ENCODE measurements at places on chromosomes 5 and 9.

- no peak for DNase-seq
Measured at GRCh38 chr9:120926397-120926928, at the start of gene TRAF1. TSS of gene TRAF1 (minus strand) at chr9:120926796. CDS start at chr9:120926075, 721 bp downstream.

- DNase-seq = no peak
Measured at GRCh38 chr5:116885825-116886224, 311.2 kb upstream of the SEMA6A start.

DNA sequence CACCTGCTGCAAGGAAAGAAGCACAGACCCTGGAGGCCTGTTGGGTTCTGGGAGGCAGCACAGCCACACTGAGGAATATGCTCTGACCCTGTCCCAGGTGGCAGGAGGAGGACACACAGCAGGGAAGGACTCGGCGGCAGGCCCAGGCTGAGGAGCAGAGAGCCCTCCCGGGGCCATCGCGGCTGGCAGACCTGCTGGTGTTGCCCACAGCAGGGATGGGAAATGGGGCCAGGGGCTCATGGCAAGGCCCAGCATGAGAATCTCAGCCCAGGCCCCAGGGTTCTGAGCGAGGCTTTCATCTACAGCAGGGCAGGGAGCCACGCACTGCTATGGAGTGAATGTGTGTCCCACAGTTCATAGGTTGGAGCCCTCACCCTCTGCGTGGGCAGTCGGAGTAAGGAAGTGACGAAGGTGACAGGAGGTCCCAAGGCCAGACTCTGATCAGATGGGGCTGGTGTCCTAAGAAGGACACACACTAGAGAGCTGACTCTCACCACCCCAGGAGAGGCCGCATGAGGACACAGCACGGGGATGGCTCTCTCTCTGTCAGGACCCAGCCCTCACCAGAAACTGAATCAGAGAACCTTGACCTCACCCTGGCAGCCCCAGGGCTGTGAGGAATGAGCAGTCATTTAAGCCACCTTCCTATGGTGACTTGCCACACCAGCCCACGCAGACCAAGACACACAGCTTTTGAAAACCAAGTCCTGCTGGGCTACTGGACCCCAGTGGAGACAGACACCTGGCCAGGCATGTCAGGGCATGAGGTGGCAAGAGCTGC, 10.3 kb upstream of the GPSM1 start:
- DNase-seq = no peak

GRCh38 chr9:95313010-95313498, 4.5 kb downstream of the FANCC start:
- DNase-seq = peak; percentile 74

- no peak for DNase-seq
Measured at GRCh38 chr9:89353989-89354388, 35.7 kb downstream of the SECISBP2 start.

GRCh38 chr5:11385901-11386293, 518.3 kb downstream of the CTNND2 start:
- DNase-seq = no peak

DNA sequence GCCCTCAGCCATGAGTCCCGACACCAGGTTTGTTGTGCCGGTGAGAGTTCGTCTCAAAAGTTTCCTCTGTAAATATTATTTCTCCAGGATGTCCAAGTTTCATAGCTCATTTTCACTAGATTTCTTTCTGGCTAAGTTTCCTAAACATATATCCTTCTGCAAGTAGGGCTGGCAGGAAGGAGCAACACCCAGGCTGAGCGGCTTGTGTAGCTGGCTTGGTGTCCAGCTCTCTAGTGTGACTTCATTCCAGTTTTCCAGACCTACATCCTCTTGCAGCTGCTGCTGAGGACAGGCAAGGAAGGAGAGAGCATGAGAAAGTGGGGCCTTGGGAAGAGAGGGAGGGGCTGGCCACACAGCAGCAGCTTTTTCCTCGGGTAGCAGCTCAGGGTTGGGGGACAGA, 80.3 kb downstream of the FGF1 start:
- no peak for DNase-seq

- DNase-seq = no peak
Measured at GRCh38 chr9:87898151-87898550, 15.5 kb downstream of the SPATA31E1 start.

DNA sequence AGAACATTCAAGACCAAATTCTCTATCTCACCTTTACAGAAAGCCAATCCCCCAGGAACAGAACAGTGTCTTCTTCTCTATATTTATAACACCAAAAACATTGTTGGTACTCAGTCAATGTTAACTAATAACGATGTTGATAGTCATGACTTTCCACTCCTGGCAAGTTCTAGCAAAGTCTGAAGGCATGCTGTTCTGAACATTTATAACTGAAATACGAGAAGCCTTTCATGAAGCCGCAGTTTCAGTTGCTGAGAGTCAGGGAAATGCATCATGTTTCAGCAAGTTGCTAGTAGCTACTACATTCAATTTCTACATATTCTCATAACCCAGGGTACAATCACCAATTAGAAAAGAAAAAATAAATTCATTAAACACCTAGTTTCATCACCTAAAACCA, 301.4 kb downstream of the PDE4D start:
- DNase-seq = peak; percentile 17

DNA sequence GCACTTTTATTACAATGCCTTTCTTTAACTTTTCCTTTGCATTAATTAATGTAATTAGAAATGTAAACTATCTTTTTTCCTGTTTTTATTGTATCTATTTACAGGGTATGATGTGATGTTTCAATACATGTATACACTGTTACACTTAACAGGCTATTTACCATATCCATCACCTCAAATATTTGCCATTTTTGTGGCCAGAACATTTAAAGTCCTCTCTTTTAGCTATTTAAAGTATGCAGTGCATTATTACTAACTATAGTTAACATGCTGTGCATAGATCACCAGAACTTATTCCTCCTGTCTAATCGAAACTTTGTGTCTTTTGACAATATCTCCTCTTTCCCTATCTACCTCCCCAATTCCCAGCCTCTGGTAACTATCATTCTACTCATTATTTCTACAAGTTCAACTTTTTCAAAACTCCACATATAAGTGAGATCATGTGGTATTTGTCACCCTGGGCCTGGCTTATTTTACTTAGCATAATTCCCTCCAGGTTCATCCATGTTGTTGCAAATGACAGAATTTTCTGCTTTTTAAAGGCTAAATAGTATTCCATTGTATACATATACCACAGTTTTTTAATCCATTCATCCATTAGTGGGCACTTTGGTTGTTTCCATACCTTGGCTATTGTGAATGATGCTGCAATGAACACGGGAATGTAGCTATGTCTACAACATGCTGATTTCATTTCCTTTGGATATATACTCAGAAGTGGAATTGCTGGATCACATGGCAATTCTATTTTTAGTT, 32.8 kb downstream of the OR2K2 start:
- no peak for DNase-seq

DNA sequence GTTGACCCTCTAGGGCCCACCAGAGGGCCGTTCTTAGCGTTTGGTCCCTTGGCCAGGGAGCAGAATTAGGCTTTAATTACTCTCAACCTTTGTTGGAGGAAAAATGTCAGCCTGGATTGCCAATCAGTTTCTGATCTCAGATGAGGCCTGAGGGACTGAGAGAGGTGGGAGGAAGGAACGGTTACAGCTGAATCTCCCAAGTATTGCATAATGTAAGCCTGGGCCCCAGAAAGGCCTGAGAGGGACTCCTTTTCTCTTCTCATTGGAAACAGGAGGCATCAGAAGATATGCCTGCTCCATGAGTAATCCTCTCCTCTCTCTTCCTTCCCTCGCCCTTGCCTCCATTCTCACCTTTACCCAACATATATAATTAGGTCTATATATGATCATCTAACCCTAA, 105.7 kb downstream of the INSYN2B start:
- DNase-seq = no peak

DNA sequence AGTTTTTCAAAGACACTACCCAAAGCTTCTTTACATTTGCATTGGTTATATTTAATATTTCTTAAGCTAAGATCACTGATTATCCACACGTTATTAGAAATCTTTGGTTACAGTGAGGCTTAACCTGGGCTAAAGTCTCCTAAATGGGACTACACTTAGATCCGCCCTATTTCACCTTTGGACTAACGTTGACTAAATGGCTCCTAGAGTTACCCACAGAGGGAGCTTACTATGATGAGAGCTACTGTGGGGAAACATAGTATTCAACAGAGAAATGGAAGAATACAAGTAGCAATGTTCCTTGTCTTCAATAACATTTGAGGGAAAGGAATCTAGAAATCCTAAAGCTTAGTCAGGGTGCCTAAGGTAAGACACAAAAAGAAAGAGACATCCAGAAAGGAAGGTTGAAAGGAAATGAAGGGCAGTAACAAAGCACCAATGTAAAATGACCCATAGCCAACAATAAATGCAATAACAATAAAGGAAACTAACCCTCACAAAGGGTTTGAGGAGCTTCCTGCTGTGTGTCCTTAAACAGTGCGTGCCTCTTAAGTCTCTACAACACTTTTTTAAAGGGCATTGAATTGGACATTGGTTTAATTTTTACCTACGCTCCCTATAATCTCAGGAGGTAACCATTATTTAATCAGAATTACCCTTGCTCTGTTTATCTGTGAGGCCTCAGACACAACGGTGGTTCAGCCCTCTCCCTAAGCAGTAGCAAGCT, 217.1 kb downstream of the PJA2 start:
- no peak for DNase-seq
